DMS79 (cell line): ENCODE measurements at places on chromosomes 5 and 9.

DNA sequence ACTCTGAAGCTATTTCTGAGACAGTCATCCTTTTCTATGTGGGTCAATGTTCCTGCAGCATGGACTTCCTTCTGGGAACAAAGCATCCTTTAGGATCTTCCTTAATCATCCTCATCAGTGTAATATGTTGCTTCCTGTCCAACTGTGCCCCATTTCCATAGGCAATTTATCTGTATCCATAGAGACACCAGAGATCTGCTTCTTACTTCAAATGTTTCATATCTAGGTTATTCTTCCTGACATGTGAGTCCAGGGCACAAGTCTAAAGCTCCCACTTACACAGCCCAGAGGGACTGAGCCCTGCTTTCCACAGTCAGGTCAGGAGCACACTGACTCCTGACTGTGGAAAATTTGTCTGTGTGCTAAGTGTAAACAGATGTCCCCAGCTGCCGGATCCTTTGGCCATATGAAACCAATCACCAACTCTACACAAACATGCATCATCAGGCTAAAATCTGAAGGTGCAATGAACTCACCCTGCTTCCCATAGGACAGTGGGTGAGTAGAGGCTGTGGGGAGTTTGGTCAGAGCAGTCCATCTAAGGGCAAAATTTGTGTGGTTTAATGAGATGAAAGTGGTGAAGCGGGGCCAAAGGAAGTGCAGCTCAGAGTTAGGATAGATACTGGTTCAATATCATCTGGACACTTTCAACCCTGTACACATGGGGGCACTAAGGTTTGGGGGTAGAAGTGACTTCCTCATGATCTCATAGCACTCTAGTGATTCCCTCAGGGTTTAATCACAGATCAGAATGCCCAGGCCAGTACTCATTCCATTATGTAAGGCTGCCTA, 85.2 kb upstream of the TNC start:
- DNase-seq, result no peak

DNA sequence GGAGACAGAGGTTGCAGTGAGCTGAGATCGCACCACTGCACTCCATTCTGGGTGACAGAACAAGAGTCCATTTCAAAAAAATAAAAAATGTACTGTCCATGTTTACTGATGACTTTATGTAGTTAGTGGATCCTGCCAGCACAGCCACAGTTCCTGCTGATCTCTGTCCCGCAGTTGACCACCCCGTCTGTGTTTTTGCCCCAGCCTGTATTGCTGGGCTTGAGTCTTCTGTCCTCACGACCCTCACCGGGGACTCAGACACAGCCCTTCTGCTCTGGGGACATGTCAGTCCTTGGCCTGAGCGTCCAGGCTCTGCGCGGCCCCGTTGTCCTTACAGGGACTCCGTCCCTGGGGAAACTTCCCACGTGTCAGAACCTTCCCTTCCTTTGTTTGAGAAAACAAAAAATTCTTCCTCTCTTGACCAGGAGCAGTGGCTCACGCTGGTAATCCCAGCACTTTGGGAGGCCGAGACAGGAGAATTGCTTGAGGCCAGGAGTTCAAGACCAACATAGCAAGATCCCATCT, 14.5 kb downstream of the SURF6 start:
- no peak for DNase-seq

GRCh38 chr5:146758938-146759337, 119.6 kb downstream of the PPP2R2B start:
- no peak for DNase-seq

GRCh38 chr5:31027721-31028120, 165.8 kb upstream of the CDH6 start:
- DNase-seq, result no peak

GRCh38 chr9:119343059-119343990, 25.9 kb downstream of the BRINP1 start:
- no peak for DNase-seq
